Stimulated activated CD8-positive, alpha-beta memory T cell treated with anti-CD3 and anti-CD28 coated beads, Interleukin-4, amount 100 ng/mL, for 24 hours (primary cell): ENCODE measurements at places on chromosomes 6 and 20.

- no peak for DNase-seq
Measured at GRCh38 chr20:10218536-10219451, at the start of gene SNAP25. SNAP25 (plus strand) TSS chr20:10218830; CDS start chr20:10275492, 56,662 bp downstream.

DNA sequence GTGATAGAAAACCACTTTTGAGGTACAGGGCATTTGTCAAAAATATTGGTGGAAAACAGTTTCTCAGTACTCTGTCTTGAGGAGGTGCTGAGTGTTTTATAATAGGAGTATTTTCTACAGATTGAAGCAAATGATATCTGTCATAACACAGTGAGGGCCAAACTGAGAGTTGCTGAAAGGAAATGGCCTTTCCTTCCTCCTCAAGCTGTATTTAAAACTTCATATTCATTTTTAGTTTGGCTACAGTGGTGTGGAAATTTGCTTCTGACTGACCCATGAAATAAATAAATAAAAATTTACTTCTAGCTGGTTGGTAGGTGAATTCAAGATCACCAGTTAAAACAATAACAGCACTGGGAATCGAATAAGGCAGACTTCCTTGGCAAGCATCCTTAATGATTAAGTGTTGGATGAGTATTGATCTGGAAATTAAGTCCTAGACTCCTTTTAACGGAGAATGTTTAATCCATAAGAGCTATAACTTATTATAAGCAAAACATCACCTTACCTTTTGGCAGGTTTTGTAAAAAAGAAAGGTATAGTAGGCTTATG is 828.6 kb upstream of the CITED2 start:
- no peak for DNase-seq

DNA sequence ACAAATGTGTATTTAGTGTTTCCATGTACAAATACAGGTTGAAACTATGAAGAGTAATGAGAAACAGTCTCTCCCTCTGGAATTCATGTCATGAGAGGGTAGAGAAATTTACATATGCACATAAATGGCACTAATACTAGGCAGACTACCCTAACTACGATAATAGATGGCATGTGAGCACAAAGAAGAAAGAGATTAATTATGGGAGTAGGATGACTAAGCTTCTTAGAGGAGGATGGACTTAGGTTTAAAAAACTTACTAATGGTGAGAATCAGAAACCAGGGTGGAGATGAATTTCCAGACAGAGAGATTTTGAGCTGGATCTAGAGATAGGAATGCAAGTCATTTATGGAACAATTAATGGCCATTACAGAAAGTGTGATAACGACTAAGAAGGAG is 225.3 kb upstream of the HTR1E start:
- no peak for DNase-seq

DNA sequence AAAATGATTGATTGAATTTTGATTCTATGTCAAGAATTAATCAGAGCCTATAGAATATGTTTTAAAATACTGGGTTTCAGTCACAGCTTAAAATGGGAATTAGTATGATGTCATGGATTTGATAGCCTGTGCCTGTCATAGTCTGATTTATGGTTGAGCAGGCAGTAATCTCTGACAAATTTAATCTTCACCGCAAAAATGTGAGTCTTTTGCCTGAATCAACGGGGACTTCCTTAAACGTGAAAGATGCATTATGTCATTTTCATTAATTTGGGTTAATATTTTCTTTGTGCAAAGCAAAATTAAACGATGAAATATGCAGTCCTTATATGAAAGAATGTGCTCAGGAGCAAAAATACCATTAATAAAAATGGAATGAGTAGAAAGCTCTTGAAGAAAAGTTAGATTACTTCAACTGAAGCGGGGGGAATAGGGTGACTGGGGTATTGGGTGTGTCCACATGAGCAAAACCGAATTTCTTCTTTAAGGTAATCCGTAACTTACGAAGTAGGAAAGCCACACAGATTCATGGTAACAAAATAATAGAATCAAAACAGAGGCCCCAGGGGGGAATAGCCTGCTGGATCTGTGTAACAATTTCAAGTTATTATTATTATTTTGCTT is 339.6 kb upstream of the NOX3 start:
- no peak for DNase-seq

- no peak for DNase-seq
Measured at GRCh38 chr6:111925296-111925695, 52.0 kb upstream of the FYN start.

DNA sequence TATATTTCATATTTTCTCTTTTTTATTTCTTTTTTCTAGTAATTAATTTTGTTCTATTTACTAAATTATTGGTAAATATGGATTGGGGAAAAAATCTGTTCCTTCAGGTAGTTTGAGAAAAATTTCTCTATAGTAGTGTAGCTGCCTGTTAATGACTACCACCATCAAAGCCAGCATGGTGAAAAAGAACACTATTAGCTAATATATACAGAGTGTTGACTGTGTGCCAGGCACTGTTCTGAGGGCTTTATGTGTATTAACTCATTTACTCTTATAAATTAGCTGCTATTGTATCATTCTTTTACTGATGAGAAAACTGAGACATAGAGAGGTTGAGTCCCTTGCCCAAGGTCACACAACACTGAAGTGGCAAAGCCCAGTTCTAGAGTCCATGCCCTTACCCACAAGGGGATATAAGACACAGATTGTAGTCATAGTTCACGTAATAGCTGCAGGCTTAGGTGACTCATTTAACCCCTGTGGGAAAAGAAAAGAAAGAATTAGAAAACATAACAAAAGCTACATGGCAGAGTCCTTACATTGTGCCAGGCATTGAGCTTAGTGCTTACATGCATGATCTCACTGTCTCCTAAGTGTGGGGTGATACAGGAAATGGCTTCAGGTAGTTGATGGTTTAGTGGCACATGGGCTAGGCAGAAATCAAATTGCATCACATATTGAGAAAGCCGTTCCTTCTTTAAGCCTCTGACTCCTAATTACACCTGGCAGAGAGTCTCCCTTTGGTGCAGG is 12.2 kb upstream of the AKIRIN2 start:
- DNase-seq, result no peak

DNA sequence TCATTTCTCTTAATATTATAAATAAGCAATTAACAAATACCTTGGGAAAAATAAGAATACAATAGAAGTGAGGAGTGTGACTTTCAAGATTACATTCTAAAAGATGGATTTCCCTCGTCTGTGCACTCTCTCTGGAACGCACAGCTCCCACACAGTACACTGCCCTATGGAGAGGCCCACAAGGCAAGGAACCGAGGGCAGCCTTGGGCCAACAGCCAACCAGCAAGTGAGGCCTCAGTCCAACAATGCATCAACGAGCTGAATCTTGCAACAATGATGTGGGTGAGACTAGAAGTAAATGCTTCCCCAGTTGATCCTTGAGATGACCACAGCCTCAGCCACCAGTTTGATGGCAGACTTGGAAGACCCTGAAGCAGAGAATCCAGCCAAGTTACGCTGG is 34.5 kb upstream of the AVP start:
- DNase-seq, result no peak

DNA sequence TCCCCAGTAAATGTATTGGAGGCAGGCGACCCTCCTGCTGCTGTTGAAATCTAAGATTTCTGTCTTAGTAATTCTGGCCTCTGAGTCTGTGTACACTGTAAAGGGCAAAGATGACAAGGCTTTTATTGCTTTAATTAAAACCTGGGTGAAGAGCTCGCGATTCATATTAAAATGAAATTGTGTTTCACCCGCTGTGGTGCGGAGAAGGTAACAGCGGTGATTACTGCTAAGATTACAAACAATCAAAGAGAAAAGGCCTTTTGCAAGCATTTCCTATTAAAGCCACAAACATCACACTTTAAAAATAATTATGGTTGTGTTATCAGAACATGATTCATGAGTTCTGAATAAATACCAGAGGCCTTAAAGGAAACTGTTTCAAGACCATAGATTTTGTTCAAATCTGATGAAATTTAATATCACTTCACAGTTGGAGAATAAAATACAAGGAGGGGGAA is 69.3 kb downstream of the TOX2 start:
- no peak for DNase-seq

DNA sequence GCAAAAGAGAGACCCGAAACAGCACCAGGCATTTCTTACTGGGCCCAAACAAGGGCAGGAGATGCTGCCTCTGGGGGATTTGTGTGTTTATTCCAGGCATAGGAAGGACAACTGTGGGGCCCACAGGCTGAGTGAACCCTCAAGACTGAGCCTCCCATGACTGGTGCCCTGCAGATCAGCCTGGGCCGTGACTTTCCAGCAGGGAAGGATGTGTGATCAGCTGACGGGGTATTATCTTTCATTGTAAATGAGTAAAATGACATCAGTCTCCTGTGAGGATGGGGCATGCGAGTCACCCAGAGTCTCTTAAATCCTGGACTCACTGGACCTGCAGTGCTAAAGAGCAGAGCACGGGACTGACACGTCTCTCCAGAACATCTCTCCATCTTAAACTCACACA is 3.9 kb upstream of the TEAD3 start:
- no peak for DNase-seq

GRCh38 chr20:17721802-17722486 is 22.2 kb downstream of the BANF2 start:
- no peak for DNase-seq

DNA sequence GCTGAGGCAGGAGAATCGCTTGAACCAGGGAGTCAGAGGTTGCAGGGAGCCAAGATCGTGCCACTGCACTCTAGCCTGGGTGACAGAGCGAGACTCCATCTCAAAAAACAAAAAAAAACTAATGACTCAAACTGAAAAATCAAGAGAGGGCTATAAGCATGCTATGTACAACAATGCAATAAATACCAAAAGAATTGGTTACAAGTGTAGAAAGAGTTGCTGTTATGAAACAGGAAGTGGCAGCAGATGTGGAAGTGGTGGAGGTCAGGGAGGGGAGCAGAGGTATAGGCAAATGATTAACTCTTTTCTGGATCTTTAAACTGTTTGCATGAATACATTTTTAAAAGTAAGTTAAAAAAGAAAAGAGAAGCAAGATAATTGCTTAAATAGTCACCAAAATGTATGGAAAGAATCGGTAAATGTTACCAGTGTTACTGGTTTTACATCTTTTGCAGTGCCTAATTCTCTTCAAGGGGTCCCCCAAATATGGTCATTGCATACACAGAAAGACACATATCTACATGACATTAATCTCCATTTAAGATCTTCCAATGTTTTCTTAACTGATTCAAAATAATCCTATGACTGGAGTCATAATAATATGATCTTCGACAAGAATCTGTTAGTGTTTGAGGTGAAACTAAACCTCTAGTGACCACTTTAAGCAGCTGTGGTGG is 15.0 kb downstream of the CALHM6 start:
- no peak for DNase-seq

DNA sequence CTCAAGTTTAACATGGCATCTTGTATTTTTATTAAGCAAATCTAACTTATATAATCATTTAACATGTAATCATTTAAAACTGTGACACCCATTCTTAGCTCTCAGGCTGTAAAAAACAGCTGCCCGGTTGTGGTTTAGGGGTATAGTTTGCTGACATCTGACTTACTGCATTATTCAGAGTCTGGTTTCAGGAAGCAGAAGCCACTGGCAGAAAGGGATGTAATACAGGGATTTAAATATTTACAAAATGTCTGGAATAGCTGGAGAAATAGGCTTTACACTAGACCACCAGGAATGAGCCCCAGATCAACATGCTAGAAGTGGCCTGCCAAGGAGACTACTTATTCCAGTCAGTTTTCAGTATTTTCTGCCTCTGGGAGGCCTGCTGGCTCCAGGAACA is 421.1 kb downstream of the CD109 start:
- DNase-seq, result no peak

DNA sequence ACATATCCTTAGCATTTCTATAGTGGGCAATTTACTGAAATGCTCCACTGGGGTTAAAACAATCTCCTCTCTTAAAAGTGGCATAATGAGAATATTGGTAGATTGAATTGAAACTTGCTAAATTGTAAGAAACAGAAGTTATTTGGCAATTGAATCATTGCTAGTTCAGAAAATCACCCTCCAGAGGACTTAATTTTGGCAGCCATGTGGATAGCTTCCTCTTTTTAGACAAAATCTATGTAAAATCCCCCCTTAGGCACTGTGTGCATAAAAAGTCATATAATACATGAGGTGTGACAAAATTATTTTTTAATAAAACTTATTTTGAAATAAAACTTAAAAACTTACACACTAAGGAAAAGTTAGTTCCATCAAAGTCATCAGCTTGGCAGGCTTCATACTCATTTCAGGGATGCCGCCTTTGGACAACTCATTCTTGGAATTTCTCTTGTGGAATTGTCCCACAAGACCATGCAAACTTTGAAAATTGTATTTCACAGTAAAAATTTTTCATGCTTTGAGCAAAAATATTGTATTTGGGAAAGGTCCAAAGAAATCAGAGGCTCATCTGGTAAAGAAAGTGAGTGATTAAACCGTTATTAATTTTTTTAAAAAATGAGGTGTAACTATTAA is 473.0 kb downstream of the BCKDHB start:
- DNase-seq, result no peak
